Activated CD4-positive, alpha-beta T cell treated with anti-CD3 and anti-CD28 coated beads, Interleukin-2, amount 50 U/mL, for 48 hours (primary cell): ENCODE measurements at places on chromosomes 16 and 17.
A peak's percentile ranks its signal among the peaks of the same experiment; 100 is the strongest.

GRCh38 chr16:89475144-89475543, 15.2 kb downstream of the ANKRD11 start:
- no peak for DNase-seq

GRCh38 chr16:30430428-30430970, 669 bp upstream of the DCTPP1 start:
- DNase-seq, result peak; percentile 58

DNA sequence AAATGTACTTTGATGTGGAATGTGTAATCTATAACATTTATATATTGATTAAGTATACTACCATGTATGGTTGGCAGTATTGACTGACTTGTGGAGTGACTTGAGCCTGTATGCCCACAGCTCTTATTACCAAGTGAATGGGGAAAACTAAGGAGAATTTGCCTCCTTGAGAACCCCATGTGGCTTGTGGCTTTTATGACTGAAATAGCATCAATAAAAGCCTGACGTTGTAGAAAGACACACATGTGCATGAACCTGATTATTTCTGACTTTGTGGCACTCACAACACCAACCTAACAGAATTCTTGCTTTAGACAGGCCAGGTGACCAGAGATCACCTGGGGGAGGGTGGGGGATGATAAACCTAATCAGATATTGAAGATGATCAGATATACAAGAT, 2.1 kb upstream of the LRRC75A start:
- no peak for DNase-seq

DNA sequence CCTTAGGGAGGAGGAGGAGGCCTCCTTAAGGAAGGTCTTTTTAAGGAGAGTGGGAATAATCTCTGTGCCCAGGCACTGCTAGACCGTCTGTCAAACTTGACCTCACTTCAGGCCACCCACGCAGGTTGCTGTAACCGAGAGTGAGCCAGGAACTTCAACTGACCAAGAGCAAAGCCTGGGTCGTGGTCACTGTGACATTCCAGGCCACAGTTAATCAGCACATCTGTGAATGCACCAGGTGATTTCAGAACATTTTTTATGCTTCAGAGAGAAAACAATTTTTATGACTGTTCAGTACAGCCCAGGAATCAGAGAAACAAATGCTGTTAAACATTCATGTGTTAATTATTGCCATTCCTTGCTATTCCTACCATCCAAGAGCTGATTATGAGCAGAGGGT, 226.6 kb upstream of the ASIC2 start:
- no peak for DNase-seq

- DNase-seq, result no peak
Observed at GRCh38 chr17:1724869-1725641, 551 bp downstream of the WDR81 start.

GRCh38 chr16:3854750-3855541, 25.6 kb downstream of the CREBBP start:
- DNase-seq, result no peak

DNA sequence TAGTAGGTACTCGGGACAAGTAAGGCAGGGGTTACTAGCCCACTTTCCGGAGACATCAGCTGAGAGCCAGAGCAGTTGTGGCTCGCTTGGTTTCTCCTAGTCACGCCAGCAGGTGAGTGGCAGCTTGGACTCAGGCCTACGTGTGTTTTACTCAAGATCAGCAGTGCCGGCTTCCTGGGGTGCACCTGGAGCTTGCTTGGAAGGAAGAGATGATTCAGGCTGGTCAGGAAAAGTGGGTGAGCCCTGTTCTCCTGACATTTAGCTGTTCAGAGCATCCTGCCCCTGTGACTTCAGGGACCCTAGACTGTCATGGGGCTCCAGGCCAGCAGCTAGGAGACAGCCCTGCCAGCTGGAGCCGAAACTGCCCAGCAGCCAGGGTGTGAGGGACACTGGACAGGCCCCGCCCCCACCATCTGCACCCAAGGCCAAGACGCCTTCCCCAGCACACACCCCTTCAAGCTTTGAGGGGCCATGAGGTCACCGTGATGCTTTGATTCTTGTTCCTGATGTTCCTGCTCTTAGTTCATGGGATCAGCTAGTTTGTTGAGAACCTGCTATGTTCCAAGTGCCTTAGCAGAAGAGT, 238.0 kb upstream of the CIBAR2 start:
- DNase-seq, result no peak

DNA sequence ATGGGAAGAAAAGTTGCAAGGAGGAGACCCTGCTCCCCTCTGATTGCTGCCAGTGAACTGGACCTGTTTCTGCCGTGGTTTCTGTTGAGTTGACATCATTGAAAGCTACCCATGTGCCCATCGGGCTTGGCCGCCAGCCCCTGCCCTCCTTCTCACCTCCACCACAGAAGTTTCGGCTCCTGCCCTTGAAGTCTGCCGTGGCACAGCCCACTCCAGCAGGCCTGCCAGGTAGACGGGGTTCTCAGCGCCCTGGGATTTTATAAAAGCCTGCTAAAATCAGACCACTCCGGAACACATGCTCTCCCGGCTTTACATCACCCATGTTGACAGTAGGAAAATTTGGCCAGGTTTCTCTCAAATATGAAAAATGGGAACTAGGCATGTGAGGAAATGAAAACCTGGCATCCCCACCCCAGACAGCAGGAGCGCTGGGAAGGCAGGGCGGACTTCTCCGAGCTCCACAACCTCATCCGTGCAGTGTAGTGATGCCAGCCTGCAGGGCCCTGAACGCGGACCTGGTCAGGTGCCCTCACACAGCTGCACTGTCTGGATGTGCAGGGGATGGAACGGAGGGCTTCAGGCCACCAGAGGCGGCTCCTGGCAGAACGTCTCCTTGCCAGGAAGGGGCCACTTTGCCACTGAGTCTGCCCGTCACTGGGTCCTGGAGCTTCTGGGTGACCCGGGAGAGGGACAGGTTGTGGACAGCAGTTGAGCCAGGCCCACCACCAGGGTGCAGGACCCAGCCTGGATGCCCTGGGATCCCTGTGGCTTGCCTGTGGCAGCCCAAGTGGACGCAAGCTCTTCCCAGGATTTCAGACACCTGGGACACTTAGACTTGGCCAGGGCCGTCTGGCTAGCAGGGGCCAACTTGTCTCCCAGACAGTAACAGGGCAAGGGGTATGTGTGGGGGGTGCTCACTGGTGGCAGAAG, 6.9 kb upstream of the GSE1 start:
- no peak for DNase-seq

- DNase-seq, result no peak
Observed at GRCh38 chr16:72921106-72921505, 126.8 kb downstream of the ZFHX3 start.

DNA sequence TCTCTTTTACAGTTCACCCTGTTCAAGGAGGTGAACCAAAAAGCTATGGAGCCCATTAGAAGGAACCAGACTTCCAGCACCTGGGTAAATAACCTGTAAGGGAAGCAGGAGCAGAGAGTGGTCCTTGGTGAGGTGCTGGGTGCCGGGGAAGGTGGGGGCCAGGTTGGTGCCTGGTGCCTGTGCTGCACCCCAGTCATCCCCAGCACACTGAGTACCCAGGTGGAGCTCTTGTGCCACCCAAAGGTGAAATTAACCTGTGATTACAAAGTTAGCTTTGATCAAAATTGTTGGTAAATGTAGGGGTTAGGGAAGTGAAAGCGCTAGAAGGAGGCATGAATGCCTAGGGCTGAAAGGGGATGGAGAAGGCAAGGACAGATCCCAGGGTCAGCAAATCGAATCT, 58.6 kb downstream of the CDRT4 start:
- no peak for DNase-seq

DNA sequence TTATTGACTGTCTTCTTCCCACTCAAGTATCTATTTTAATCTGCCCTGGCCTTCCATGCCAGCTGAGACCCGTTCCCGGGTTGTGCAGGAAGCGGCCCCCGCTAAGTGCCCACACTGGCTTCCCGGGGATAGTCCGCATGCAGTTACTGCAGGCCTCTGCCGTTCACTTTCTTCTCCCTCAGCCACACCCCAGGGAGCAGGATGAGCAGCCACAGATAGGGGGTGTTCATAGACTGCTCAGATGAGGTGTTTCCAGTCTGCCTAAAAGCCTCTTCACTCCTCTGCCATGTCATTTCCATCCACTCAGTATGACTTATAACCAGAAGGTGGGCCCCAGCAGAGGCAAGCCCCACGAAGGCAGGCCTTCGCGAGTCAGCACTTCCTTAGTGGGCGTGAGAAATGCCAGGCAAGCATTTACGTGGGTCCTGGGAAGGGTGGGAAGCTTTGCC, 7.7 kb downstream of the MED9 start:
- peak; percentile 68 for DNase-seq

DNA sequence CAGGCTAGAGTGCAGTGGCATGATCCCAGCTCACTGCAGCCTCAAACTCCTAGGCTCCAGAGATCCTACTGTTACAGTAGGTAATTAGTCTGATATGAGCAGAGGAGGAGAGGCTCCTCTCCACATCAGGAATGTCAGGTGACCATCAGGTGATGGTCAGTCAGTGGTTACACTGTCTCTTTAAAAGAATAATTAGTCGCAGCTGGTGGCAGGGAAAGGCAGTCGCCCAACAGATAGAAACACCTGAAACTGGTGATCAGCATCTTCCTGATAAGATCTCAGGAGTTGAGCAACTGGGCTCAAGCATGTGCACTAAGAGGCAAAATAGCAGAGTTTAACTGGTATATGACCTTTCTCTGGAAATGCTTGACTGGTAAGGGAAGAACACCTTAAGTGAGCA, 21.5 kb upstream of the ABCA5 start:
- no peak for DNase-seq

DNA sequence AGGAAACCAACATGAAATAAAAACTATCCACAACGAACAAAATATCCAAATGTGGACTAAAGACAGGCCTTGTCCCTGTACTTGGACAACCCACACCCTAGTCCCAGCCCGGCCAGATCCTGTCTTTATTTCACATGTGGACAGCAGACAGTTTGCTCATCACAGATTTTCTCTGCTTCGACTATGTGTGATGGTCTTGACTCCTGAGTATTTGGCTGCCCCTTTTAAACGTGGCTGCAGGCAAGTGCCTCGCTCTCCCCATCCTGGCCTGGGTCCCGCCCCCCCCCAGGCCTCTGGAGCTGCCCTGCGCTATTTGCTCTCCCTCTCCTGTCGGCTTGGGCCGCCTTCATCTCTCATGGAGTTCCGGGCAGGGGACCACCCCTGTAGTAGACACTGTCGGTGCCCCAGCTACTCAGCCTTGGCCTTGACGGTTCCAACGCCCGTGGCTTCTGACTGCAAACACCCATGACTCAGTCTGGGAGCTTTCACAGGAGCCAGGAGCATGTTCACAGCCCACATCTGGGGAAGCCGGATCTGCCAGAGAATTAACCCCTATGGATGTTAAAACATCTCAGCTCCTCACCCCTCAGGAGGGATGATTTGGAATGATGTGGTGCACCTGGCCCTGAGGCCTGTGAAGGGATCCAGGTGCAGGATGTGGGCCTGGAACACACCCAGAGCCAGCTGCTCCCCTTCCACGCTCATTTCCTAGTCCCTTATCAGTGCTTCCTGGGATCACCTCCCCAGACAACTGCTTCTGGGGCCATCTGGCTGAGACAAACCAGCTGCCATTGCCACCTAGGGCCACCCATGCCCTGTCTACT, 229.7 kb upstream of the RPL38 start:
- DNase-seq, result no peak

GRCh38 chr17:31439716-31440115, 48.2 kb downstream of the RAB11FIP4 start:
- DNase-seq, result no peak

DNA sequence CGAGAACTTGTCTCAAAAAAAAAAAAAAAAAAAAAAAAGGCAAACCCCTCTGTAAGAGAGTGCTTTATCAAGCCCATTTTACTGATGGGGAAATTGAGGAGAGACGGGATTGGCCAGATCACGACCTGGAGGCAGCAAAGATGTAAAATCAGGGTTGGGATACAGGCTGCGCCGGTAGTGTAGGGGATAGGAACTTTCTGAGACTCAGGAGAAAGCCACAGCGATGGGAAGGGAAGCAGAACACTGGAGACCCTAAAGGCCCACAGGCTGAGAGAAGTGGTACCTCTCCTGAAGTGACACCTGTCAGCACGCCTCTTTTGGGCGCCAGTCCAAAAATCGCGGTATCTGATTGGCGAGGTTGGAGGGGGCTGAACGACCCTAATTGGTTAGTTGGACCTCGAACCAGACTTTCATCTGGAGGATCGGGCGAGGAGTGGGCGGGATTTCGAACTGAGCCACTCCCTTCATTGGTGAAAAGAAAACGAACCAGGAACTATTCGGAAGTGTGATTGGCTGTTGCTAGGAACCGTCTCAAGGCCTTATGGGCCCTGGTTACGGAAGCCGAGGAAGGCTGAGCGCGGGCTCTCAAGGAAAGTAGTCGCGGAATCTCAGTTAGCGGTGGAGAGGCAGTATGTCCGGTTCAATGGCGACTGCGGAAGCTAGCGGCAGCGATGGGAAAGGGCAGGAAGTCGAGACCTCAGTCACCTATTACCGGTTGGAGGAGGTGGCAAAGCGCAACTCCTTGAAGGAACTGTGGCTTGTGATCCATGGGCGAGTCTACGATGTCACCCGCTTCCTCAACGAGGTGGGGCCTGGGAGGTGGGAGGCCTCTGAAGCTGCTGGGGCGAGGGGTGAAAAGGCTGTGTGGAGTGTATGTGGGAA, at the start of gene CYB5B:
Gene CYB5B (plus strand): TSS at position 567 of the 882 bp plus-strand sequence. CDS start 65 bp downstream, at position 632.
- peak; percentile 98 for DNase-seq

GRCh38 chr16:7315813-7316212, 16.8 kb upstream of the RBFOX1 start:
- DNase-seq, result no peak

DNA sequence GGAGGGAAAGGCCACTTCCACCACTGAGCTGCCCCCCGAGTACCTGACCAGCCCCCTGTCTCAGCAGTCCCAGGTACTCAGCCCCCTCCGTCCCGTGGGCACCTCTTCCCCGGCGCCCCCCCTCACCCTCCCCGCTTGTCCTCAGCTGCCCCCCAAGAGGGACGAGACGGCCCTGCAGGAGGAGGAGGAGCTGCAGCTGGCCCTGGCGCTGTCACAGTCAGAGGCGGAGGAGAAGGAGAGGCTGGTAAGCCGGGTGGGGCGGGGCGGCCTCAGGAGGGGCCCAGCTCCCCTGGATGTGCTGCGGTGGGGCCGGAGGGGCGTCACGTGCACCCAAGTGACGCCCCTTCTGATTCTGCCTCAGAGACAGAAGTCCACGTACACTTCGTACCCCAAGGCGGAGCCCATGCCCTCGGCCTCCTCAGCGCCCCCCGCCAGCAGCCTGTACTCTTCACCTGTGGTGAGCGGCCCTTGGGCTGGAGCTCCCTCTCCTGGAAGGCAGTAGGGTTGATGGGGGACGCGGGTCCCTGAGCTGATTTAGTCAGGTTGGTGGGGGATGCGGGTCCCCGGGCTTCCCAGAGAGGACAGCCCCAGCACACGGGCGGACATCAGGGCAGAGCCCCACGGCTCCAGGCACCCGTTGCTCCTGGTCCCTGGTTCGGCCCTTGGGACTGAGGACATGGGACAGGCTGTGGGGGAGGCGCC, 9.5 kb upstream of the MRPL12 start:
- DNase-seq, result no peak

GRCh38 chr17:29114141-29114540, 66.1 kb downstream of the MYO18A start:
- DNase-seq, result no peak

GRCh38 chr17:3907483-3908216, 8.6 kb downstream of the P2RX1 start:
- no peak for DNase-seq

DNA sequence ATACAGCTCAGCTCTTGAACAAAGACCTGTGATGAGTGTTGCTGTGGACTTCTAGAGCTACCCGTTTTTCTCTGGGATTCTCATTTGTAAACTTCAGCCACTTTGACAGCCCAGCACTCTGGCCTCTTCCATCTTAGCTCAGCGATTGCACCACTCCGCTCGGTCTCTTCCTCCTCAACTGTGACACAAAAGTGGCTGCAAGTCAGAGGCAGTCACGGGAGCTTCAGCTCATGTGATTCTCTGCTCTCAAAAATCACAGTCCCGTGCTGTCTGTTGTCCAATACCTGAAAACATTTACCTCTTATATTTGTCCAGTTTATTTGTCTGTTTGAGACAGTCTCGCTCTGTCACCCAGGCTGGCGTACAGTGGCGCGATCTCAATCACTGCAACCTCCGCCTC, 75.7 kb upstream of the DNAH17 start:
- no peak for DNase-seq
